ENCODE measurements at places on chromosomes 5 and 9.

DNA sequence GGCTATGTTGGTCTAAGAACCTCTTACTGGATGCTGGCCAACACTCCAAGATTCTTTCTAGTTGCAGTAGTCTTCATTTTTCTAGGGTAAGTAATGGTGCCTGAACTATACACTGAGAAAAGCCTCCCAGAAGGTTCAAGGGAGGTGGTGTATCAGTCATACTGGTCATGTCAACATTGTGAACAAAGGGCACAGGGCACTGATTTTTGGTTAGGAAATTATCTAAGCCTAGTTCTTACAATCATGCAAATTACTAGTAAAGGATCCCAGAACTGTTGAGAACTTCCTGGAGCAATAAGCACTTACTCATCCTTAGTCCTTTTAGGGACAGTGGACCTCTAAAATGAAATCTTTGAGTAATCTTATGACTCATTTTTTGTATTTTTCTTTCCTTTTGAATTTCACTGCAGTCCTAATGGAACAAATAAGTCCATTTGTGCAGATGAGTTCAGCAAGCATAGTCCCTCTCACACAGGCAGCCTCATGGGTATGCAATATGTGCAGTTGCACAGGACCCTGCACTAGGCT is 21.1 kb upstream of the CDC42SE2 start:
- no peak for DNase-seq

- no peak for DNase-seq
Measured at GRCh38 chr9:89527084-89527483, 29.2 kb upstream of the SEMA4D start.

DNA sequence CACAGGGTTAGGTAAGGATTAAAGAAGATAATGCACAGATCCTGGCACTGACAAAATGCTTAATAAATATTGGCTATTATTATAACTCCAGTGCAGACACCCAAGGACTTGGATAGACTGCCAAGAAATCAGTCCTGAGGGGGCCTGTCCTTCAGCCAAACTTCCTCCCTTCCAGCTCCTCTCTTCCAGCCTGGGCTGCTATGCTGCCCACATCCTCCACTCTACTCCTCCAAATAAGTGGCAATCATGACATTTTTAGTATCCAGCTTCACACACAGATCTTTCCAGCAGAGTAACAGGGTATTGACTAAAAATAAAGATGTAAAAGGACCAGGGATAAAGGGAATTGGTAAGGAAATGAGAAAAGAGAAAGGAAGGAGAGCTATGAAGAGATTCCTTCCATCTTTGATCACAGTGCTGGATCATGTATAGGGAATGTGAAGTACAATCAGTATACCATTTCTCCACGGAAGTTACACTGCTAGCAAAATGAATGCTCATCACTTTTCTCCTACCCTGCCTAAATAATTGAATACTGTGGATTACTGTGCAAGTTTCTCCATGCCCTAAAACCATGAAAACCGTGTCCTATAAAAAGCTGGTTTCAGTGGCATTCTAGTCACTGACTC is 136.0 kb upstream of the OSMR start:
- no peak for DNase-seq

DNA sequence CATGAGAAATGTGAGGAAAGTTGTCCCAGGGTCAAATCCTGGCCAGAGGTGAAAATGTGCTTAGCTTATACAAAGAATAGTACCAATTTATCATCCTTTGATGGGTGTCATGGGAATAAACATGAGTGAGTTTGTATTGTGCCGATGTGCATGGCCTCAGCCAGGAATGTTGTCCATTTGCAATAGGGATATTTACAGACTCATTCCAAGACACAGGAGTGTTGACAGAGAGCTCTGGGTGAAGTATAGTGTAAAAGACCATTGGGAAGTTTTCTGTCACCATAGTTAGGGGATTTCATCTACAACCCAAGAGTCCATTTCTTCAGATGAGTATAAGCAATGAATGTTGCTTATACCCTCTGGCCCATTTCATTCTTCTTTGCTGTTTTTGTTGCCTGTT is 160.1 kb downstream of the DMAC1 start:
- DNase-seq: no peak

DNA sequence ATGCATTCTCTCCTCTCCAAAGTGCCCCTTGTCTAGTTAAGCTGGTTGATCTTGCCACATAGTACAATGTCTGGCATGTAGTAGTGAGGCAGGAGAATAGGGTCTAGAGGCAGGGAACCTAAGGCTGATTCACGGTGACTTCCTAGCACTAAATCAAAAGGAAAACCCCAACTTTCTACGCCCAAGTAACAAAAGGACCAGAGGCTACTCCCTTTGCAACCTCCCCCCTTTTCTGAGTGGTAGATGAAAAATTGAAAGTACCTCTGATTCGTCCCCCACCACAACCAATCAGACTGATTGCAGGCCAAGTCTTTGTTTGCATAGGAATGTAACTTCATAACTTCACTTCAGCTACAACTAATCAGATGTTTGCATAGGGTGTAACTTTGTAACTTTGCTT is 278.8 kb downstream of the PSAT1 start:
- DNase-seq: no peak

DNA sequence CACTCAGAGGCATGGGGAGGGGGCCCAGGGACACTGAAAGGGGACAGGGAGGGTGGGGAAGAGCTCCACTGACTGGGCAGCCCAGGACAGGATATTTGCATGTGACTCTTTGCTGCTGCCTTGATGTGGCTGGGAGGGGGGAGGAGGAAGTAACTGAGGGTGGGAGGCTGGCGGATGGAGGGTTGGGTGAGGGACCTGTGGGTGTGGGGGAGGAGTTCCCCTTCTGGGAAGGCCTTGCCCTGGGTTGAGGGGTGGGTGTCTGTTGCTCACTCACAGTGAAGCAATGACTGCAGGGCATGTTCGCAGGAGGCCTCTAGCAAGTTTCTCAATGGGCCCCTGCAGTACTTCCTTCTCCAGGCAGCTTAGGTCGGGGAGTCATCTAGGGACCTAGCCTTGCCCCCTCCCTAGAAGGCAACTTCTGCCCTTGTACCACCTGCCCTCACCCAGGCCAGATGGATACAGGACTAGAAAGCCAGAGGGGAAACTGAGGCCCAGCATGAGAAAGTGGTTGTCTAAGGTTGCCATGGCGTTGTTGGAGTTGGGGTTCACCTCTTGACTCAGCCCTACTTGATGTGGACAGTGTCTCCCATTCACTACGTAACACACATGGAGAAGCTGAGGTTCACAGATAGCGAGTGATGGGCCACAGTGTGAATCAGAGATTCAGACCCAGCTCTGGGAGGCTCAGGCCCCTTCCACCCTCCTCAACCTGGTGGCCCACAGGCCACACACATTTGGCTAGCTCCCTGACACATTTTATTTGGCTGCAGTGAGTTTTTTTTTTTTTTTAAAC is 3.0 kb downstream of the GRK6 start:
- DNase-seq: peak; percentile 79

- DNase-seq: no peak
Measured at GRCh38 chr9:114366334-114367128, 21.3 kb downstream of the AKNA start.

- no peak for DNase-seq
Measured at GRCh38 chr9:122329597-122329996, 41.2 kb upstream of the PTGS1 start.

GRCh38 chr5:72245546-72245945 is 74.5 kb downstream of the MRPS27 start:
- DNase-seq: no peak

GRCh38 chr5:170056561-170057267 is 49.0 kb upstream of the FOXI1 start:
- no peak for DNase-seq

Data from stimulated activated CD4-positive, alpha-beta T cell treated with anti-CD3 and anti-CD28 coated beads, Interleukin-12 subunit alpha, Interleukin-12 subunit beta, amount 100 ng/mL, for 4 hours (primary cell).